Naive thymus-derived CD8-positive, alpha-beta T cell (primary cell): ENCODE measurements at places on chromosomes 2 and 18.

- DNase-seq: no peak
Observed at GRCh38 chr2:111946294-111947114, 48.1 kb downstream of the MERTK start.

DNA sequence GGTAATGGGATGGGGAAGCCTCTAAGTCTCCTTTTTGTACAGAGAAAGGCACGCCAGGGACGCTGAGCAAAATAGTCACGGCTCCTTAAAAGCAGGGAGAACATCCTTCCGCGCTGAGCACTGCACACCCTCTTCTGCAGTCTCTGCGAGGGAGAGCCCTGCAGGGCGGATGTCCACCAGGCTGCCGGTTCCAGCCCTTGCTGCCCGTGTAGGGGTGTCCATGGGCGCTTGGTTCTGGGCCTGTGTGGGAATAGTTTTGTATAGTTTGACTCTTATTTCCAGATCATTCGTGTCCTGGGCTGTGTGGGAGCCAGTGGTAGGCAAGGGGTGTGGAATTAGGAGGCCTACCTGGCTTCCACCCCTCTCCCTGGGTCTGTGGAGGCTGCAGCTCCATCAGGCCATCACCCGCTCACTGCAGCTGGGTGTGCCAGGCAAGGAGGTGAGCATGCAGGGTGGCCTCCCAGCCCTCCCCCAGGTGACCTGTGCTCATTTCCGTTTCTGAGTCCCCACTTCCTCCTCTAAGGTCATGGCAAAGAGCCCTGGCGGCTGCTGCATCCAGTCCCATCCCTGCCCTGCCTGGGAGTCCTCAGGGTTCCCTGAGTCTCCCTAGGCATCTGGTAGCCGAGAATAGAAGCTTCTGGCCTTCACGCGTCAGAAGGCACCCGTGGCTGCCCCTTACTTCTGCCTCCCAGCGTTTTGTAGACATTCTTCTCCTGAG lies 202.6 kb downstream of the LDLRAD4 start:
- DNase-seq: no peak

DNA sequence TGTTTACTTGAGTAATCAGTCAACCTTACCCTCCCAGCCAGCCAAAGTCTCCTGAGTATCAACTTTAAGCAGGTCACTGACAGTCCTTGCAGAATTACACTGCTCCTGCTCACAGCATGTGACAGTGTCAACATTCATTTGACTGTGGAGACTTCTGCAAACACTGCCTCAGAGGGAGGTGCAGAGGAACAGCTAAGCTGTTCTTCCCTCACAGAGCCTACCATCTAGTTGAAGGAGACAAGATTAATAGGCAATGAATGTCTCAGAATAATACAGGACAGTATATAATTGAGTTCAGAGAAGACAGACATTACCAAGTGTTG lies 11.9 kb downstream of the SLC14A2 start:
- DNase-seq: no peak

DNA sequence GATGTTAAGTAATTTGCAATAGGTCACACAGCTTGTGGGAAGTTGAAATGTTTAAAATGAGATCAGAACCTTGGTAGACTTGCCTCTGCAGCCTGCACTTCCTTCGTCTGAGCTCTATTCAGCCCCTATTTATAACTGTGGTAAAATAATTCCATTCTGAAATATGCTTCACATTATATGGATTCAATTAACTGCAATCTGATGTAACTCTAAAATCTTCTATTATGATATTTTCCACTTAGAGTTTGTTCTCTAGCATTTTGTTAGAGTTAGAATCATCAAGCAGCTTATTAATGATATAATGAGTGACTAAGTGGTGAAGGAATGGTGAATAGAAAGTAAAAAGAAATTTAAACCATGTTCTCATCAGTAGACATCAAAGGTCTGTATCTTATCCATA lies 139.6 kb upstream of the ARHGAP28 start:
- no peak for DNase-seq

- no peak for DNase-seq
Observed at GRCh38 chr2:86107031-86107430, 996 bp downstream of the PTCD3 start.

DNA sequence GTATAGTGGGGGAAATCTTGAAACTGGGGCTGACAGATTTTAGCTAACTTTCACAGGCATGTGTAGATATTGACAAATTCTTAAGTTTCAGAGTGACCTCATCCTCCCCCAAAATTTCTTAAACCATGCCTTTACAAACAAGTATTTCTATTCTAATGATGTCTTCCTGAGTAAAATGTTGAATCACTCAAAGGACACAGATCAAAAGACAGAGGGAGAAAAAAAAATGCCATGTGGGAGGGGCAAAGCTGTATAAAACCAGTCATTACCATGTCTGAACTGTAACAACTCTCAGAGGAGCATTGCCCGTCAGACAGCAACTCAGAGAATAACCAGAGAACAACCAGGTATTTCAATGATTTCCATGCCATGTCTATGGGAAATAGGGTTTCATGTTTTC lies at the start of gene SERPINB2:
TSS of gene SERPINB2 (plus strand) at position 282 of the 400 bp plus-strand sequence. CDS start 3,740 bp downstream, outside the sequence.
- no peak for DNase-seq

DNA sequence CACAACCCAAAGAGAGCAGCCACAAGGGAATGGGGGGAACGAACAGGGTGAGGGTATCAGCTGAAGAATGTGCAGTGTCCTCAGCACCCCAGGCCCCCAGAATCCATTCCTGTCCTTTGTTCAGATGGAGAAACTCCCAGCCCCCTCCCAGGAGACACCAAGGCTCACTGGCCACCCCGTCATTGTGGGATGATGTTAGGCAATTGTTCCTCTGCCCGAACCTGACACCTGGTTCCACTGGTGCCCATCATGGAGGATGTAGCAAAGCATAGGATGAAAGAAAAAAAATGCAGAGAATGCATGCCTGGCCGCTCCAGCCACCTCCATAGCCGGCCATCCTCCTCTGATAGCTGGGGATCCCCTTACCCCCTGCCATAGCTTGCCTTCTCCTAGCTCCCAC lies 197.3 kb upstream of the TWIST2 start:
- DNase-seq: no peak

- no peak for DNase-seq
Observed at GRCh38 chr2:132372276-132372675, 44.3 kb upstream of the GPR39 start.

DNA sequence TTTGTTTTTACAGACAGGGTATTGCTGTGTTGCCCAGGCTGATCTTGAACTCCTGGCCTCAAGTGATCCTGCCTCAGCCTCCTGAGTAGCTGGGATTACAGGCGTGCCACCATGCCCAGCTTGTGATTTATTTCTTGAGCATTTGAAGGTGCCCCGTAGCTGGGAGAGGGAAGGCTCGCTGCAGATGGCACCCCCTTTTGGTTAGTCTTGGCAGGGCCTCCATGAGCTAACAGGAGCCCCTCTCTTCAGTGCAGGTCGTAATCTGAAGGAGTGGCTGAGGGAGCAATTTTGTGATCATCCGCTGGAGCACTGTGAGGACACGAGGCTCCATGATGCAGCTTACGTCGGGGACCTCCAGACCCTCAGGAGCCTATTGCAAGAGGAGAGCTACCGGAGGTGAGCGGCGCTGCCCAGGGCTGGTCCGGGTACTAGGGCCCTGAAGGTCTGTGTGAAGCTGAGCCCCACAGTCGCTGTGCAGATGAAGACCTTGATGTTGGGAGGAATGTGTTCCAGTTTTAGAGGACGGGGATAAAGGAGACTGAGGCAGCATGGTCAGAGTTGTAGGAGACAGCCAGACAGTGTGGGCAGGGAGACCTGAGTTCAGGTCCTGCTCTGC lies 6.7 kb downstream of the ASB1 start:
- DNase-seq: no peak
